ENCODE measurements at places on chromosomes 5 and 9.

GRCh38 chr5:74064225-74064624 lies 438.2 kb downstream of the ARHGEF28 start:
- DNase-seq, result no peak

DNA sequence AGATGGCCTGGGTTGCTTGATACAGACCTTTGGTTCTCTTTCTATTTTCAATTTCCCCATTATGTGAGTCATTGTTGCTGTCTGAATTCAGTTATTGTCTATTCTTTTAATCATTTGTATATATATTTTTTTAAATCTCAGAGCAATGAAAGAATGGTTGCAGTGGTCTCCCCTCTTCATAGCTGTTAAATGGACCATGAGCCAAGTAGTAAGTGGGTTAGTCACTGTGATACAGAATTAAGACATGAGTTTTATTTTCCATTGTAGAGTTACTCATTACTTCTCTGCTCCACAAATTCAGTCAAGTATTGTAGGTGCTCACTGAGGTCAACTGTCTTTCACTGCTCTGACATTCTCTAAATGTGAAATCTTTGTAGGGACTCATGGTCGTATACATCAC lies 174.6 kb upstream of the GRAMD2B start:
- DNase-seq, result no peak

DNA sequence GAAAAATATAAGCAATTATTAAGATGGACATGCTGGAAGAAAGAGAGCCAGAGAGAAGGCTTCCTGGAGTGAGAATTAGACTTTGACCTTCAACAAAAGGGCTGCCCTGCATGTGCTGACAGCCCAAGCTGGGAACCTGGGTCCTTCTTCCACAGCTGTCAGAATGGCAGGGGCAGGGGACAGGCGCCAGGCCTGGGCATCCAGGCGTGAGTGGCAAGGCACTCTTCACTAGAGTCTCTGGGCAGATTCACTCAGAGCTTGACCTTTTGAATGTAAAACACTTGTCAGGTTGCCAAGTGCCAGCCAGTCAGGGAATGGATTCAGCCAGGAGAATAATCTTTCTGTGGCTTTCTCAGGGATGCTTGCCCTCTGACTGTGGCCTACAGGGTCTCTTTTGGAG lies 119.1 kb upstream of the CLINT1 start:
- DNase-seq, result no peak

DNA sequence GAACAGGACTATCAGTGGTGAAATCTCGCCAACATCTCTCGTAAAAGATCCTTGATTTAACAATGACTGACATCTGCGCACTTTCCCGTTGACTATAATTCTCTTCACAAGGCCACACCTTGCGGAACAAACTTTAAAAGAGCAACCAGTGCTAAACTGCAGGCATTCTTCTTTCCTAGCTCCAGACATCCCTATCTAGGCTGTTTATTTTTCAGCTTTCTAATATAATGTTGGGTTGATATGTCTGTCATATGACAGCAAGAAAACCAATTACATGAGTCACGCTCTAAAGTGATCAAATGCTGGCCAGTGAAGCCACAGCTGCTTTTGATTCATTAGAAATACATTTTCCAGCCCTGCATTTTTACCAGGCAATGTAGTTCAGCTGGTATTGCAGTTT lies 162.5 kb downstream of the ELAVL2 start:
- DNase-seq, result no peak

- no peak for DNase-seq
Observed at GRCh38 chr5:82635561-82636288, 357.6 kb upstream of the RPS23 start.

DNA sequence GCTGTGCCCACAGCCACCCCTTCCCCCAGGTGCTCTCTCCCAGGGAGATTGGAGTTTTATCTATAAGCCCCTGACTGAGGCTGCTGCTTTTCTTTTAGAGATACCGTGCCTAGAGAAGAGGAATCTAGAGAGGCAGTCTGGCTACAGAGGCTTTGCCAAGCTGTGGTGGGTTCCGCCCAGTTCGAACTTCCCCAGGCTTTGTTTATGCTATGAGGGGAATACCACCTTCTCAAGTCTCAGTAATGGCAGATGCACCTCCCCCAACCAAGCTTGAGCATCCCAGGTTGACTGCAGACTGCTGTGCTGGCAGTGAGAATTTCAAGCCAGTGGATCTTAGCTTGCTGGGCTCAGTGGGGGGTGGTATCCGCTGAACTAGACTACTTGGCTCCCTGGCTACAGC lies 157.4 kb downstream of the CAAP1 start:
- DNase-seq, result no peak

- no peak for DNase-seq
Observed at GRCh38 chr5:123965626-123966025, 453.6 kb downstream of the CSNK1G3 start.

- DNase-seq, result no peak
Observed at GRCh38 chr5:127355337-127355736, 64.7 kb downstream of the MEGF10 start.

- DNase-seq, result no peak
Observed at GRCh38 chr9:34123682-34124081, 2.8 kb downstream of the DCAF12 start.

DNA sequence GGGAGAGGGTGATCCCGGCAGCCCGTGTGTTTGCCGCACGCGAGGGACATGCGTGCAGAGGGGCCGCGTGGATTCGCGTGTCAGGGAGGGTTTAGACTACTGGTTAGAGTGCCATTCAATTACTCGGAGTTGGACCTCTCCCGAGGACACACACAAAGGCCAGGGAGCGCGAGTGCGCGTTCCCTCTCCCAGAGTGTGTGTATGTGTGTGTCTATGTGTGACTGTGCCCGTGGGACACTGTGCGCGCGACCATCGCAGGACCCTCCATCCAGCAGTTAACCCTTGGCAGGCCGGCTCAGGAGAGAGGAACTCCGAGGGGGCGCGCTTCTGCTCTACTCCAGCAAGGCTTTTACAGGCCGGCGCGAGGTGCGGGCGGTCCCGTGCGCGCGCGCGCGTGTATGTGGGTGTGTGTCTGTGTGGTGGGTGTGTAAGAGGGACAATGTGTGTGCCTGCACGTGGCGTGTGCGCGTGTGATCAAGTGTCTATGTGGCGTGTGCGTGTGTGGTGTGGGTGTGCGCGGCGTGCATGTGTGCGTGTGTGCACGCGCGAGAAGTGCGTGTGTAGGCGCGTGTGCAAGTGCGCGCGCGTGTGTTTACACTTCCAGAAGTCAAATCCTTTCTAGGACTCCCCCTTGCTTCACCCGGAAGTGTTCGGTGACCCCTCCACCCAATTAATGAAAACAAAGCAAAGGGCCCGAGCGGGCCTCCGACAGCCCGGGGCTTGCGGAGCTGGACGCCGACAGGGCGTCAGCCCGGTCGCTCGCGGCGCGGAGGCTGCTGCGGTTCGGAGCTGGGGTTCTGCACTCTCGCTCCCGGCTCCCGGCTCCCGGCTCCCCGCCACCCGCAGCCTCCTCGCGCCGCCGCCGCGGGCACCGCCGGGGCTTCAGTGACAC lies 75.3 kb upstream of the TBCA start:
- no peak for DNase-seq

DNA sequence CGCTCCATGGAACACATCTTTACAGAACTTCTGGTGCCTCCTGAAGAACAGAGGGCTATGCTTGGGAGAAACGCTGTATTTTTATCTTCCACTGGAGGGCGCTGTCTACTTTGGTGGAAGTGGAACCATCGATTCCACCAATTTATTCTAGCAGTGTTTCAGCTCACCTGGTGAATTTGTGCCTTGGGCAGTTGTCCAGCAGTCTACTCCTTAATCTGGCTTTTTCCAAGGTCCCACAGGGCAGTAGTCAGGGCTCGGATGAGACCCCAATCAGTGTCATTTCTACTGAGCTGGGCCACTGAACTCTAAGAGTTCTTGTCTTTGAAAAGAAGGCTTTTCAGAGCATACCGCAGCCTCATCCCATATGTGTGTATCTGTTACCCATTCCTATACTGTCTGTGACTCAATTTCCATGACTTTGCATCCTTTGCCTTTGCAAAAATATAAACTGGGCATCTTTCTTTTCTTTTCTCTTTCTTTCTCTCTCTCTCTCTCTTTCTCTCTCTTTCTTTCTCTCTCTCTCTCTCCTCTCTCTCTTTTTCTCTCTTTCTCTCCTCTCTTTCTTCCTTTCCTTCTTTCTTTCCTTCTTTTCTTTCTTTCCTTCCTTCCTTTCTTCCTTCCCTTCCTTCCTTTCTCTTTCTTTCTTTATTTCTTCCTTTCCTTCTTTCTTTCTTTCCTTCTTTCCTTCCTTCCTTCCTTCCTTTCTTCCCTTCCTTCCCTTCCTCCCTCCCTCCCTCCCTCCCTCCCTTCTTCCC lies 138.4 kb upstream of the ZNF618 start:
- DNase-seq, result no peak

DNA sequence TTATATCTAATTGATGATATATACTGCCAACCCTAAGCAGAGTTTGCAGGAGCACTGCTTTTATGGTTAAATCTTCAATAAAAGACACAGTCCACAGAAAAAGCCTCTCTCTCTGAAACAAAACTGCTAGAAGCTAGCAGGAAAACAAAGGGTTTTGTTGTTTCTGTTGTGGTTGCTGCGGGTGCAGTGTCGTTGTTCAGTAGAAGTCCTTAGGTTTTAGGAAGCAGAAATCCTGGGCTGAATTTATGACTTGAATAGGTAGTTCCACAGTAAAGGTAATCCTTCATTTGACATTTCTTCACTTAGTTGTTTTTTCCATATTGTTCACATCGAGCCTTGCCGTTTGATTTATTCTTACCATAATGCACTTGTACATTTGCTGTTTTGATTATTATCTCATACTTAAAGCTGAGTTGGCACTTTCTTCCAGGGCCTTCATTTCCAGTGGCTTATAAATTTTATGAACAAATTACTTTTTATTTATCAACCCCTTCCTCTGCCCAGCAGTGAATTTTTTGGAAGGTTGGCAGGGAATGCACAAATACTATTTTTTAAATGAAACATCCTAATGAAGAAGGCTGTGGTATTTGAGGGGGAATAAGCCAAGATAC lies 209.6 kb upstream of the SLC30A5 start:
- no peak for DNase-seq

- no peak for DNase-seq
Observed at GRCh38 chr9:23522952-23523351, 303.1 kb downstream of the ELAVL2 start.

DNA sequence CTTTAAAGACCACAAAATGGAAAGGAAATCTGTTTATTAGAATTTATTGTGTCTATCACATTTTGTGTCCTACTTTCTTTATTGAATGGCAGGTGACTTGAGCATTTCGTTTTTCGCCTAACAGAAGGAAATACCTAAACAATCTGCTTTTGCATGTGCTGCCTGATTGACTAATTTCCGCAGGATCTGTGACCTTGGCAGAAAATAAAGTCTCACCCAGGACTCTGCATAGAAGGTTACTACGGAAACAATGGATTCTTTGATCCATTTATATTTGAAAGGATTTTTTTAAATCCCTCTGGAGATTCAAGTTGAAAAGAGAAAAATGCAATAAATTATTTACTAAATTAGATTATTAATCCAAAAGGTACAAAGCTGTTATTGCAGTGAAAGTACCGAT lies 61.0 kb upstream of the CAST start:
- no peak for DNase-seq

- no peak for DNase-seq
Observed at GRCh38 chr5:56069652-56070226, 75.0 kb upstream of the IL6ST start.

DNA sequence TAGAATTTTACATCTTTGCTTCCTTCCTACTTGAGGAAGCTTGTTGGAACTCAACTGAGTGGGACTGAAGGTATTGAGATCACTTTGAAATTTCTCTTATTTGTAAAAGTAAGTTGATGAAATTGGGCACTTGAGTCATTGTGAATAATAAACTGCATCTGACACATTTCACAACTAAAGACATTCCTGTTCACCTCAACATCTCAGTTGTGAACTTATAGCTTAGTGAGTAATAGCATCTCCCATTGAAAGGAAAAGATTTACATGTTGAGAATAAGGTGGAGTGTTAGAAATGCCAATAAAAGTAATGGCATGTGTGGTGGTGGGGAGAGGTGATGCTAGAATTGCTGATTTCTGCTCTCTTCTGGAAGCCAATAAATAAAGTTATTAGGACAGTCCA lies 145.0 kb downstream of the SLC24A2 start:
- no peak for DNase-seq

GRCh38 chr9:71766663-71767062 lies 1.6 kb downstream of the CEMIP2 start:
- DNase-seq, result no peak

DNA sequence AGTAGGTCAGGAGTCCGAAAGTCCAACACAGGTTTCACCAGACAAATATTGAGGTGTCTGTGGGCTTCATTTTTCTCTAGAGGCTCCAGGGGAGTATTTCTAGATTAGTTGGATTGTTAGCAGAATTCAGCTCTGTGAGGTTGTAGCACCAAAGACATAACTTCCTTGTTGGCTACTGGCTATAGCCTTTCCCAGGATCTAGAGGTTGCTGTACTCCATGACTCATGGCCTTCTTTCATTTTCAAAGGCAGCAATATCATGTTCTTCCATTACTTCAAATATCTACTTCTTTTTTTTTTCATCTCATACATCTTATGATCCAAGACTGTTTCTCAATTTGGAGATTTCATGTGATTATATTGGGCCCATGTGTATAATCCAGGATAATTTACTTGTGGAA lies 404.0 kb upstream of the FAM174A start:
- DNase-seq, result no peak

DNA sequence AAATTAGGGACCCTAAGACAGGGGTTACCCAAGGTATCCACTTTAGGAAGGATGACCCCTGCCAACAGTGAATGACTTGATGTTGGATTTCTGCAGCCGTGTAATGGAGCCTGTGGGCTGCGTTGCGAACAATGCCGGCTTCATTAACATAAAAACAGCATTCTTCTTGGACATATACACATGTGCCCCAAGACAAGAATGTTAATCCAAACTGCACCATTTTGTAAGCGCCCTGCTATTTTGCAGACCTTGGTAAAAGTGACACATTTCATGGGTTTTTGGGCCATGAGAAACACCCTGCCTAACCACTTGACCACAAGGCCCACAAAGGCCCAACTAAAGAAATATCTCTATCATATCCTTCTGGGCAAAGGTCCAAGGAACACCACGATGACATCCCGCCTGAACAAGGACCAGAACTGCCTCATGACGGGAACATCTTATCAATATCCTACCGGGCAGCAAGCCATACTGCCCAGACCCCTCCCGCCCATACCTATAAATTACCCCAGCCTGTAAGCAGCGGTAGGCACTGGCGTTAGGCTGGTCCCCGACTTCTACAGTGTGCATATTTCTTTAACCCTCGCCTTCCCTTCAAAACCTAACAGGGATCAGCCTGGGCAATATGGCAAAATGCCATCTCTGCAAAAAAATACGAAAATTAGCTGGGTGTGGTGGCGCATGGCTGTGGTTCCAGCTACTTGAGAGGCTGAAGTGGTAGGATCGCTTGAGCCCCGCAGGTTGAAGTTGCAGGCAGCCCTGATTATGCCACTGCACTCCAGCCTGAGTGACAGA lies 9.7 kb upstream of the PDCD1LG2 start:
- DNase-seq, result no peak

DNA sequence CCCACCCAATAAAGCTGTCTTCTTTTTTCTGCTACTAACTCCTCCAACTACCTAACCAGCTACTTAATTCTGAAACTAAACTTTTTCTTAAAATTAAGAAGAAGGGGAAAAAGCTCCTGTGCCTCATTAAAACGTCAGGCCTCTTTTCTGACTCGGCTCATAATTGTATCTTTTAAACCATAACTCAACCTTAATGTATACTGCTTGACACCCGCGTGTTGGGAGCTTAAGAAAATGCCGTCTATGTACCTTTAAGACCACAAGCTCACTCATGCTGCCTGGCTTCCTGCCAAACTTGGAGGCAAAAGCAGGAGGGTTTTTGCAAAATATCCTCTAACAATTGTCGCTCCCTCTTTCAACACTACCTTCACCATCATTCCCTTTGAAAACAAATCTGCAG lies 5.0 kb downstream of the EBF1 start:
- no peak for DNase-seq

- DNase-seq, result no peak
Observed at GRCh38 chr9:2493529-2493928, 128.1 kb upstream of the VLDLR start.
